ENCODE measurements at places on chromosomes 6 and 20.
A peak's percentile ranks its signal among the peaks of the same experiment; 100 is the strongest.

DNA sequence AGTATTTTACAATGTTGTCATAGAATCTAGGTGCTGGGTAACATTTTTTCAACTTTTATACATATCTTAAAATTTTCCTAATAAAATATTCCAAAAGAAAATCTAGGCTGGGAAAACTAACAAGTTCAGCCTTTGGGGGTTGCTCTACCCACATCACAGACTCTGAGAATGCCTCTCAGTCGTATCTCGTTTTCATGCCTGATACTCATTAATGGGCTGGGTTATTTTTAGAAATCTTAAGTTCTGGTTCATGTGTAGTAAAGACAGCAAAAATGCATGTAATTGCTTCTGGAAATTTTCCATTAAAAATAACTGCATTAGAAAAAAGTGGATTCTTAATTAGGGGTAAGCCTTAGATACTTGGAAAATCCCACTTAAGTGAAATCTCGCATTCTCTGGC is 149.3 kb downstream of the SLC24A3 start:
- DNase-seq = no peak

GRCh38 chr6:42566614-42567208 is 2.9 kb downstream of the UBR2 start:
- DNase-seq = no peak

DNA sequence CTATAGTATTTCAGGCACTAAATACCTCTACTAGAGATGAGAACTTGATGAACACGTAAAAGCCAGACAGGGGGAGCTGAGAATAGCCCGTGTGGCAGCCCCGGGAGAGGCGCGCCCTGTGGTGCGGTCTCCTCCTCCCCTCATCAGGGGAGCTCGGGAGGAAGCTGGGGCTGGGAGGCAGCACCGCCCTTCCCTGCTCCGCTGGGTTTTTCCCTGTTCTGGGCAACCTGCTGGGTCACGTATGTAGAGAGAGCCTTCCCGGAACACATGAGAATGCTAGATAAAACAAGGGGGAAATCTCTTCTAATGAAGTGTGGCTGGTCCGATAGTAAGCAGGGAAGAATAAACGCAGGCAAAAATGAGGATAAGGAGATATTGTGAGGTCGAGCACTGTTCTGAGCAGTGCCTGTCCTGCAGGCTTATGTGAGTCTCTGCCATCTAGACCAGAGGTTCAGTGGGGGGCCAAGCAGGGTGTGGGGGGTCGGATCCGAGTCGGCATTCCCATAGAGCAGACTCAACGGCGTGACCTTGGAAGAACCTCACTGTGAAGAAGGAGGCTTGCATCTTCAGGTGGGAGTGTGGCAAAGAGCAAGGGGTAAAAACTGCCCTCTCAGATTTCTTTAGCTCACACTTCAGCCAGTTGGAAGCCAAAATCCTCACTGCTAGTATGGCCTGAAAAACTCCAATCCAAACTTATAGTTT is 13.4 kb upstream of the RPS6KA2 start:
- DNase-seq = no peak

GRCh38 chr6:8065519-8065911 is 1.3 kb upstream of the BLOC1S5 start:
- DNase-seq = no peak

- DNase-seq = no peak
Measured at GRCh38 chr6:34810936-34811632, 19.2 kb downstream of the BLTP3A start.

DNA sequence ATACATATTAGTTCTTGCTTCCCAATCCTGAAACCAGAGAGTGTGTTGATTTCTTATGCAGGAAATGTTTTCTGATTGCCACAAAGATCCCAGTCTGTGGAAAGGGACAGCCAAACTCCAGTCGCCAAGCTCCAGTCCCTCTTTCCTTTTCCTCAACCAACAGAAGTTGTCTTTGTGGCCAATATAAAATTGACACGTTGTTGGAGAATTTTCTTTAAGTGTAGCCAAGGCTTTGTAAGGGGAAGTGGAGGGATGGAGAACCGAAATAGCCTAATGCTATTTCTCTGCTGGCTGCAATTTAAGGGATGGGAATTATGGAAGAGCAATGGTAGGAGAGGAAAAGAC is 5.4 kb downstream of the ADGRB3 start:
- no peak for DNase-seq

DNA sequence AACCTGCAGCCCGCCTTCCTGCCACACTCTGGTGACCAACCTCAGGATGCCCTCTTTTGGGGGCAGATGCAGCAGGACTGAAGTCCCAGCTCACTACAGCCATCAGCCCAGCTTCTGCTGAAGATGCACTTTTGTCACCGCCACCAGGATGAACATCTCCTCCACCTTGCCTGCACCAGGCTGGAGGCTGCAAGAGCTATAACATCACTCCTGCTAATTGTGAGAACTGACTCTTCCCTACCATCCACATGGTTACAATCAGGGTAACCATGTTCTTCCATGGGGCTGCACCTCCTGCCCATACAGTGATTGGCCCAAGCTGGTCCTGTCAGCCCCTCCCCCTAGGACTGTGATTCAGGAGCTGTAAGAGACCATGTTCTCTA is 2.0 kb upstream of the ACTL10 start:
- DNase-seq = no peak

GRCh38 chr6:3757241-3757641 is 5.7 kb upstream of the PXDC1 start:
- no peak for DNase-seq

- no peak for DNase-seq
Measured at GRCh38 chr6:144065213-144065660, 30.1 kb downstream of the SF3B5 start.

- no peak for DNase-seq
Measured at GRCh38 chr6:10550764-10551163, 29.6 kb downstream of the GCNT2 start.

DNA sequence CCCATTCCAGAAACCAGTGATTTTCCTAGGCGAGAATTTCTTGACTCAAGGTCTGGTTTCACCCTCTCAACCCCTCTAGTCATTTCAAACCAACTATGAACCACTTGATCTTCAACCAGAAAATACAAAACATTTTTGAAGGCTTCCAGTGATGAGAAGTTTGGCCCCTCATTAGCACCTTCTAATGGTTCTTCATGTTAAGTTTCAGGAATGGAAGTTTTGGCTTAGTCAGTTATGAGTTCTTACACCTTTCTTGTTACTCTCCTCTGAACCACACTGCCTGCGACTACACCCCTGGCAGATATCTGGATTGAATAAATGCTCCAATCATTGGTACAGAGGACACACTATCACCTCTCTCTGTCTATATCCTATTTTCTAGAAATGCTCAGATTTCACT is 67.2 kb downstream of the GJA10 start:
- no peak for DNase-seq

DNA sequence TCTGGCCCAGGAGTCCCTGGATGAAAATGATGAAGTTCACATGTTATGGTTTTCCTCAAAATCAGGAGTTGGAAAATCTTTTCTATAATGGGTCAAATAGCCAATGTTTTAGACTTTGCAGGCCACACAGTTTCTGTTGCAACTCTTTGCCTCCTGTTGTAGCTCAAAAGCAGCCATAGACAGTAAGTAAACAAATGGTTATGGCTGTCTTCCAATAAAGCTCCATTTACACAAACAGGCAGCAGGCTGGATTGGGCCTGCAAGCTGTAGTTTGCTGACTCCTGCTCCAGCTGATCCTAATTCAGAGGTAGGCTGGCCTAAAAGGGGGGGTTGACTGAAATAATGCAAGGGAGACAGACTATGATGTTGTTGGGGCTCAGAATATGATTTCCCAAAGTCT is 33.0 kb downstream of the METTL24 start:
- no peak for DNase-seq

DNA sequence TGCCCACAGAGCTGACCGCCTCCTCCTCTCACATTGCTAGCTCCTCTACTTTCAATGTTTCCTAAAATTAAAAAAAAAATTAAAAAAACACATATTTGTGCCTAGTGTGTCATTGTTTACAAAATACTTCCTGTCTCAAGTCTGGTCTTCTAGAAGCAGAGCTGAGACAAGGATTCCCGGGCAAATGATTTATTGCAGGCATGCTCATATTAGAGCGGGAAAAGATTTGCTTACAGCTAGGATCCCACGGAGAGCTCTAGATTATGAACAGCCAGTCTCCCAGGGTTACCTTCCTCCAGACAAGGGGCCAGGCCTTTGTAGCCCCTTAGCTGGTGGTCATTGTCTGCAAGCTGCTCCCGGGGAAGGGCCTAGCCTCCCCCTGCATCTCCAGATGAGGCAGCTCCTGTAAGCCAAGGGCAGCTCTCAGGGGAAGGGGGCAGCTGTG is 9.4 kb downstream of the PACSIN1 start:
- DNase-seq = no peak

- DNase-seq = no peak
Measured at GRCh38 chr6:124487623-124488431, 474.4 kb upstream of the RNF217 start.

- DNase-seq = no peak
Measured at GRCh38 chr6:96212066-96212465, 196.3 kb downstream of the FUT9 start.

DNA sequence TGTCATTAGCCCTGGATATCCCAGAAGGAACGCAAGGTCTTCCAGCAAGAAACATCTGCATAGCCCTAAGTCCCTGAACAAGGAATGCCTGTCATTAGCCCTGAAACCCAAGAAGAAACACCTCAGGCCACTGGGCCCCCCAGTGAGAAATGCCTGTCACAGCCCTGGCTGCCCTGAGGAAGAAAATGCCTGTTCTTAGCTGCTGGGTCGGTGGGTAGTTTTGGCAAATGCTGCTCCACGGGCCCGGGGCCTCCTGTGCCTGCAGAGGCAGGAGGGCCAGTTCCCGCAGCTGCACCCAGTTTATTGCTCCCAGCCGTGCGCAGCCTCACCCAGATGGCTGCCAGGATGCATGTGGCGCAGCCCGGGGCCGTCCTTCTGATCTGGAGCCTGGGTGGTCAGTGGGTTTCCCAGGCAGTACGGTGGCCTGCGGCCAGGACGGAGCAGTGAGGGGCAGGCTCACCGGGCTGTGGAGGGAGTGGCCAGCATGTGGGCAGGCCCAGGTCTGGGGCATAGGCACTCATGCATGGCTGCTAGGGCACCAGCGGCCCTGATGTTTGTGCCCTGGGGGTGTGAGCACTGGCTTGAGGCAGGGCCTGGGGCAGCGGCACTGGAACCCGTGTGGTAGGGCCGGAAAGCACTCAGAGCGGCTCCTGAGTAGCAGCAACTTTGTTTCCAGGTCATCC is 219.0 kb downstream of the ERMARD start:
- DNase-seq = no peak

- DNase-seq = peak; percentile 6
Measured at GRCh38 chr6:63571361-63572043, 778 bp upstream of the LOC128125822 start.

DNA sequence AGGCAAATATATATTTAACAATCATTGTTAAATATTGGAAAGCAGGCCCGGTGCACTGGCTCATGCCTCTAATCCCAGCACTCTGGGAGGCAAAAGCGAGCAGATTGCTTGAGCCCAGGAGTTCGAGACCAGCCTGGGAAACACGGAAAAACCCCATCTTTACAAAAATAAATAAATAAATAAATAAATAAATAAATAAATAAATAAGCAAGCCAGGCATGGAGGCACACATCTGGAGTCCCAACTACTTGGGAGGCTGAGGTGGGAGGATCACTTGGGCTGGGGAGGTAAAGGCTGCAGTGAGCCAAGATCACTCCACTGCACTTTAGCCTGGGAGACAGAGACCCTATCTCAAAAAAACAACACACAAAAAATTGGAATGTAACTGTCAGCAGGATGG is 53.7 kb downstream of the ZFP64 start:
- DNase-seq = no peak

DNA sequence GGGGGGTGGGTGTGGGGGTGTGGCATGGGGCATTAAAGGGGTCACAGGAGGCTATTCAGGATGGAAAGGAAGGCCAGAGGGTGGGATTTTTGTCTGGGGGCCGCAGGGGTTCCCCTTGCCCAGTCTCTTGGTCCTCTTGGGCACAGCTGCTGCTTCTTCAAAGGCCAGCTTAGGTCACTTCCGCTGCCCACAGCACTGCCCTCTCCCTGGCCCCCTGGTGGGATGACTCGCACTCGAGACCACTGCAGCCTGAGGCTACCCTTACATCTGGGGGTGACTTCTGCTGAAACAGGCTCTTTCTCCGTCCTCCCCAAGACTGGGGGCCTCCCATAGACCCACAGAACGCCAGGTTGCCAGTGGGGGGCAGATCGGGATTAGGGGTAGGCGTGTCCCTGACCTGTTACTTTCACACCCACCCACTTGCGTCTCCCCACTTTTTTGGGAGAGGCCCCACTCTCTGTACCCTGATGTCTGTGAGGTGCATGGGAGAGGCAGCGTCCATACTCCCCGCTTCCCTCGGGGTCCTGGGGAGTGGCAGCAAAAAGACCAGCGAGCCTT is 1.3 kb downstream of the LKAAEAR1 start:
- DNase-seq = no peak

All from stimulated activated CD8-positive, alpha-beta memory T cell treated with anti-CD3 and anti-CD28 coated beads, Interleukin-2, amount 100 ng/mL, for 1 hour (primary cell).